Stimulated activated CD4-positive, alpha-beta T cell treated with anti-CD3 and anti-CD28 coated beads, TNF-alpha, amount 100 ng/mL, for 4 hours (primary cell): ENCODE measurements at places on chromosomes 16 and 17.
A peak's percentile ranks its signal among the peaks of the same experiment; 100 is the strongest.

GRCh38 chr16:1667271-1667670 lies 10.8 kb upstream of the JPT2 start:
- no peak for DNase-seq

DNA sequence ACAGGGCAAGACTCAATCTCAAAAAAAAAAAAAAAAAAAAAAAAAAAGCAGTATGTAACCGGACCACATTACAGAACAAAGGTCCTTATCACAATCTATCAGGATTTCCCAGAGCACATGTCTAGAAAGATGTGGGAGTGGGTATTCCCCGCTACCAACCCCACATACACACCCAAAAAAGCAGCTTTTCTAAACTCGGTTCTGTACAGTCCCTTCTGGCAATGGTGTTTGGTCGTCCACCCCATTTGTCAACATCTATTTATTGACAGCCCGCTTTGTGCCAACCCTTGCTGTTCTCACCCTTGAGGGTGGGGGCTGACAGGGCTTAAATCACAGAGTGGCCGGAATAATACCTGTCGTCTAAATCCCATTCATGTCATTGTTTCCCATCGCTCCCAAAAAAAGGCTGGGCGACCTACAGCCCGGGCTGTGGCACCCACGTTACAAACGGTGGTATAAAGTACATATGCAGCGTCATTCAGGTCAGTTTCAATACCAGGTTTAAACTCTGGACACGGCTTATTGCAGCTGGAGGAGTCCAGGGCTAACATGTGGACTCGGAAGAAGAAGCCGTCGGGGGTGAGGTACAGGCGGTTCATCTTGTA lies 3.6 kb downstream of the C17orf58 start:
- DNase-seq, result no peak

DNA sequence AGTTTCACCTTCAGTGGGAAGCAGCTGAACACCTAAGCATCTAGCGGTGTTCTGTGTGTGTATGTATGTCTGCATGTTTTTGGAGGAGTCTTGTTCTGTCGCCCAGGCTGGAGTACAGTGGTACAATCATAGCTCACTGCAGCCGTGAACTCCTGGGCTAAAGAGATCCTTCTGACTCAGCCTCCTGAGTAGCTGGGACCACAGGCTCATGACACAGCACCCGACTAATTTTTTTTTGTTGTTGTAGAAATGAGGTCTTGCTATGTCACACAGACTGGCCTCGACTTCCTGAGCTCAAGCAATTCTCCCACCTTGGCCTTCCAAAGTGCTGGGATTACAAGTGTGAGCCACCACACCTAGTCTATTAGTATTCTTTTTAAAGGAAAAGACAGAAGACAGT lies 30.2 kb upstream of the FAAP100 start:
- DNase-seq, result no peak

DNA sequence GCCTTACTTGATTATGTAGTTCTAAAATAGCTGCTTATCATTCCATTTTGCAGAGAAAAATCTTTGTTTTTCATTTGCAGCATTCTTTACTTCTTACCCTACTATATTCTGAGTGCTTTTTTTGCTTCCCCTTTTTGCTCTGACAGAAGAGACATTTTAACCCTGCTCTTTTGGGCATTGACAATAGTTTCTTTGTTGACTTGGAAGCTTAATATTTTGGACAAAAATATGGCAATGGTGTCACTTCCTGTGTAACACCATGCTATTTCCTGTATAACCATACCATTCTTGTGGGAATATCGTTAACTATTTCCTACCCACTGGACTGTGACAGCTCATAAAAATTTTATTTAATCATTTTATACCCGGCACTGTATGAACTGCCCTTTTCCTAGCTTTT lies 747.1 kb downstream of the CDH8 start:
- no peak for DNase-seq

- no peak for DNase-seq
Observed at GRCh38 chr16:25372716-25373115, 115.1 kb upstream of the ZKSCAN2 start.

DNA sequence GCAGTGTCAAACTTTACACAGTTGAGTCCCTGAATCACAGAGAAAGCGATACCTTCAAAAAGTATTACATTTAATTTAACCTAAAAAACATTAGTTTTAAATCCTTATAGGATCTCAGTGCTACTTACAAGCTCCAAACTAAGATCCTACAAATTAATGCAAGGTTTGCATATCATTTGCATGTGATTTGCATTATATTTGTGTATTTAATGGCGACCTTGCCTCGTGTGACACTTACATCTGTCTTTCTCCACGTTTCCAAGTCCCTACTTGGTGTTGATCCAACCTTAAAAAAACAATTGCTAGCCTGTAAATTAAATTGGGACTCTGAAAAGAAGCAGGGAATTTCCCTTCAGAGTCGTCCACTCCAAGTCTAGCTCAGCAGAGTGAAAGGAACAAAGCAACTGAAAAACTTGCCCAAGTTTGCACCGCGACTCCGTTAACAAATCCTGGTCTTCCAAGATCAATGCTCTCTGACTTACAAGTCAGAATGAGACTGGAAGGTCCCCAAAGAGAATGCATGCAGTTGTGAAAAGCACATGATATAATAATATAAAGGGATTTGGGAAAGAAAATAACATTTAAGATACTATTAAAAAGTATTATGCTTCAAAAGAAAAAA lies 739 bp upstream of the FAM117A start:
- no peak for DNase-seq

DNA sequence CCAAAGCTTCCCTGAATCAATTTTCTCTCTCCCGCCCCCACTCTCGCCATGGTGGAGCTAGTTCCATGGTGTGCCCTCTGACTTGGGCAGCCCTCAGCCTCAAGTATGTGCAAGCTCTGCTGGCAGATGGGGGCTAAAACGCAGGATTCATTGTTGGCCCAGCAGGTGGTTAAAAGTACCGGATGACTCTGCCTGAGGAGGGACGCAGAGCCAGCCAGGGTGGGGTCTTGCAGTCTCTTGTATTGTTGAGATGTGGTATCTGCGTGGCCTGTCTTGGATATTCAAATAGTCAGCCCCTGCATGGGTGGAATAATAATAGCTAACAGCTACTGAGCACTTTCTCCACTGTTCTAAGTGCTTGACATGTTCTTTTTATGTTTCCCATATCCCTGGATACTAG lies 36.7 kb upstream of the CPNE2 start:
- DNase-seq, result no peak

- peak; percentile 67 for DNase-seq
Observed at GRCh38 chr17:62724398-62725146, 83.5 kb downstream of the MARCHF10 start.

- no peak for DNase-seq
Observed at GRCh38 chr16:13633391-13633861, 286.5 kb upstream of the ERCC4 start.
